ENCODE measurements at places on chromosomes 11 and 22.
A peak's percentile ranks its signal among the peaks of the same experiment; 100 is the strongest.

- DNase-seq = peak; percentile 73
These were observed 21.7 kb downstream of the MIAT start for GRCh38 chr22:26679003-26679629.

DNA sequence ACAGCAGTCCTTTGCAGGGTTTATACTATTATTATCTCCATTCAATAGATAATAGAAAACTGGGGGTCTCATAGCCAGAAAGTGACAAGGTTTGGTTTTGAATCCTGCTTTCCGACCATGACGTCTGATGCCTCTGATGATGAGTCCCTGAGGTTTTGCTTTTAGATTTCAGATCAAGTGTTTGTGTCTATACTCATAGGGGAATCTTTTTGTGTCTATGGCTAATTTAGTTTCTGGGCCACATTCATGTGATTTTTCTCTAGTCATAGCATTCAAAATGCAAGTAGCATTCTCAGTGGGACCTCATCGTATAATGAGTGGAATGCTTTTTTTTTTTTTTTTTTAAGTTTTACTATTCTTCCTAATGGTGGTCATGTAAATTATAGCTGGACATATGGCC is 72.9 kb downstream of the TNRC6B start:
- DNase-seq = no peak

- DNase-seq = no peak
These were observed 94.0 kb downstream of the NTM start for GRCh38 chr11:131464461-131464860.

DNA sequence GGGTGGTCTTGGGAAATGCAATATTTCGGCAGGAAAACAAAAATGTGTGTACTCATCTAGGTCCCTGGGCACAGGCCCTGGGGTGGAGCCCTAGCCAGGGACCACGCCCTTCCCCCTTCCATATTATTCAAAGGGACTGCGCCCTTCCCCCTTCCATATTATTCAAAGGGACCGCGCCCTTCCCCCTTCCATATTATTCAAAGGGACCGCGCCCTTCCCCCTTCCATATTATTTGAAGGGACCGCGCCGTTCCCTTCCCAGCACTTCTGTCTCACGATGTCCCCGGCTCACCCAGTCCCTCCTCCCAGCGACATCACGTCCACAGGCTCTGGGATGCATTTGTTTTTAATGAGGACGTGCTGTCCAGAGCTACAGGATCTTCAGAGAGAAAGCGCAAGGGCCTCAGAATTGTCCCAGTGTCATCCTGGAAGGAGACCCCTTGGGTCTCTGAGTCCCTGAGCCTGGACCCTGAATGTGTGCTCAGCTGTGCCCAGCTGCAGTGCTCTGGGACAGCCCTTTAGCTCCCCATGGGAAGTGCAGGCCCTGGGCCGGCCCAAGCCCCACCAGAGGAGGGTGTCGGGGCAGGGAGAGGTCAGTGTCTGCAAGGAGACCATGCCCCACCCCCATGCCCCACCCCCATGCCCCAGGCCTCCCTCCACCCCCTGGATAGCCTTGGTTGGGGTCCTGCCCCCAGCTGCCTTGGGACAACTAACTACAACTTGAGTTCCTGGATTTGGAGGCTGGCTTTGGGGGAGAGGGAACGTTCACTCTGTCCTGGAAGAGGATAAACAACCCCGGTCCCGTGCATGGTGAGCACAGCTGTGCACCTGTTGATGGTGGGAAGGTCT is 810.0 kb downstream of the BRD1 start:
- DNase-seq = no peak

DNA sequence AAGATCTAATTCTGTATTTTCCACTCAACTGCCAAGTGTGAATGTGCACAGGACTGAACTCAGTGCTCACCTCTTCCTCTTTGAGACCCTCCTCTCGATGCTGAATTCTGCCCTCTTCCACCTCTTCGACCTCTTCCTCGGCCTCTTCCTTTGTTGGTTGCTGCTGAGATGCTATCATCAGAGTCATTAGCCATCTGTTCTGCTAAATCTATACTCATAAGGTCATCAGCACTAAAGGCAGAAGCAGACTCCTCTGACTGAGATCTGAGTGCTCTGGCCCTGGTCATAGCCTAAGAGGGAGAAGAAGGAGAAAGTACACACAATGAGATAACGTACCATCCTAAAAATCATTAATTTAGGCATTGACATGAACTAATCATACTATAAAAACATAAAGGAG is 45.9 kb upstream of the GPR83 start:
- DNase-seq = no peak

GRCh38 chr22:46633334-46633890 is 13.2 kb downstream of the GRAMD4 start:
- no peak for DNase-seq

DNA sequence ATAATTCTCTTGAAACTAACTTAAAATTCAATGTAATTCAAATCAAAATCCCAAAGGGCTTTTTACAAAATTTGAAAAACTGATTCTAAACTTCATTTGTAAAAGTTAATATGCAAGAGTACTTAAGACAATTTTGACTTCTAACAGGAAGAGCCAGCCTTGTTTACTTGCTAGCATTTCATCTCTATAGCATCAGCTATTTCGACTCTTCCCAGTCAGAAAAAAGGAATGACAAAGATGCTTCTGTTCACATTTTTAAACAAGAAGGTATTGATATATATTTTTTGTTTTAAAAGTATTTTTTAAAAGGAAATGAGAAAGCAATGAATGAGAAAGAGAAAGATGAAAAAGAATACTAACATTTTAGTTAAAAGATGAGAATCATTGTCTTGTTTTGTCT is 16.4 kb downstream of the SLN start:
- DNase-seq = no peak

- DNase-seq = no peak
These were observed 67.8 kb downstream of the CEP164 start for GRCh38 chr11:117395476-117395875.

DNA sequence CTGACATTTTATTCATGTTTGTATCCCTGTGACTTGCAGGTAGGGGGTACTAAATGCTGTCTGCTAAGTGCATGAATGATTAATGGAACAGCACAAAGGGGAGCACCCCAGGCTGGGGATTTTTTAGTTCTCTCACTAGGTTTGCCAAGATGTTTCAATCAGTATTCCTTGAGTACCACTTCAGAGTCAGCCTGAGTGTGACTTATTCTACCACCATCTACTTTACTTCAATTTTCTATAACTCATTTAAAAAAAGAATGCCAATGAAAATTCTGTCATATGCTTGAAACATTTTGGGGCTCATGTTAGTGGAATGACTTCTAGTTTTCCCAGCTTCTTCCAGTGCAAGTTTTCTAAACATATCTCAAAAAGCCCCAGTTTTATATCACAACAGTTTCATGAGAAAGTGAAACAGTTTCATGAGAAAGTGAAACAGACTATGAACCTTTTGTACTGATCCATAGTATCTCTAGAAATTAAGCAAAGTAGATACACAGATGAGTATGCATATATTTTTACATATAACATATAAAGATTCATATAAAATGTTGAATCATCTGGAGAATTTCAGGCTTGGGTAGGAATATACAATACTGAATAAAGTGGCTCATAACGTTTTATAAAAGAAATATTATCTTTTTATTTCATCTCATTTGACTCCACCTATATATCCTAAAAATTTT is 252.4 kb downstream of the GRM5 start:
- DNase-seq = no peak

- DNase-seq = no peak
These were observed 57.0 kb upstream of the ADORA2A start for GRCh38 chr22:24370401-24370800.

DNA sequence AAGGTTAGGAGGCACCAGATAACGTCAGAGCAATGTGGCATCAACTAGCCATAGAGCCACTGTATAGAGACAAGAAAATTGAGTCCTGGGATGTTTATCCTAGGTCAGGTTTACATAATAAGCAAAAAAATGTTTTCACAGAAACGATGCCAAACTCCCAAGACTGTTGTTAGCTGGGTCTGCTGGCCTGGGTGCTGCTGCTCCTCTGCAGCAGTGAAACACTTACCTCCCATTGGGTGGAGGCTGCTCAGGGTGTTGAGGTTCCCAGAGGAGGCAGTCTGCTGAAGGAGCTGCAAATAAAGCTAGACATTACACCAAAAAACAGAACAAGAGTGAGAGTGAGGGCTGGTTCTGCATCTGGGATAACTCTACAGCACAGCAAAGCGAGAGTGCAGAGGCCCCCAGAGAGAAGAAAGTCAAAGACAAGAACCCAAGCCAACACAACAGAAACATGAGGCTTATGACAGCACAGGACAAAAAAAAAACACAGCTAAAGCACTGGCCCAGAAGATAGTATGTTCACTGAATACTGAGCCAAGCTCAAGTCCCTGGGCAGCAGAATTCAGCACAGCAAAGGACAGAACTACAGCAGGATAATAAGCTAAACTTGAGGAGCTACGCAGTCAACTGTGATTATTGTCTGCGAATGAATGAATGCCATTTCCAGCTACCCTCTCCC is 29.9 kb upstream of the RAPSN start:
- DNase-seq = no peak

DNA sequence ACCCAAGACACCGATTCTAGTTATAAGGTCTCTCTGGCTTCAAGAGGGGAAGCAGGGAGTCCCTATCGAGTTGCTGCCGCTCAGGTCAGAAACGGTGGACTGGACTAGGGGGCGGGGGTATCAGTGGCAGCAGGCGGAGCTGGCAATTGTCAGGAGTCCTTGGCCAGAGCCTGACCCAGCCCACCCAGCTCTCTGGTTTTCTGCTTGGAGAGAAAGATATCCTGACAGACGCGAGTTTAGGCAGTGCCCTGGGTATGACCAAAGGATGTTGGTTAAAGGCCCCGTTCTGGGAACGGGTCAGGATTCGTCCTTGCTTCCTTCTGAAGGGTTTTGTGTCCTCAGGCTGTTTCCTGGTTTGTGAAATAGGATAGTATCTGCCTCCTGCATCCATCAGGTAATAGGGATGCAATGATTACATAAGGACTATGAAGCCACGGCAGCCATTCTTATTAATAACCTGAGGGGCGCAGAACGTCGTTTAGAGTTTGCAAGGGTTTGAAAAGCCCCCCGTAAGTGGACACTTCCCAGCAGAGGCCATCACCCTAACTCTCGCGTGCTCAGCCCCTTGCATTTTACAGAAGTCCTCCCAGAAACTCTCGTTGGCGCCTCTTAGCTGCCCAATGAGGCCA is 700 bp upstream of the DEPDC5 start:
- DNase-seq = no peak

GRCh38 chr22:28016781-28017557 is 97.9 kb upstream of the PITPNB start:
- no peak for DNase-seq

GRCh38 chr11:115178705-115179104 is 325.5 kb downstream of the CADM1 start:
- no peak for DNase-seq

DNA sequence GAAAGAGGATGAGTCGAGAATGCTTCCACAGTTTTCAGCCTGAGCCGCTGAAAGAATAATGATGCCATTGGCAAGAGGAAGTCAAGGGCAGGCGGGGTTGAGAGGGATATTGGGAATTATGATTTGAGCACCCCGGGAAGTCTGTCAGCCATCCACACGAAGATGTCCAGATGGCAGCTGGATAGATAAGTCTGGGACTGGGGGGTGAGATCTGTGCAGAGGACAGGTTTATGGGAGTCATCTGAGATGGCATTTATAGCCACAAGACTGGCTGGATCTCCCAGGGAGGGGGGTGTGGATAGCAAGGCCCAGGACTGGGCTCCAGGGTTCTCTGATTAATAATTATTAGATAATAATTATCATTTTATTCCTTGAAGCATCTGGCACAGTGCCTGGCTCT is 5.1 kb upstream of the STIP1 start:
- DNase-seq = no peak

DNA sequence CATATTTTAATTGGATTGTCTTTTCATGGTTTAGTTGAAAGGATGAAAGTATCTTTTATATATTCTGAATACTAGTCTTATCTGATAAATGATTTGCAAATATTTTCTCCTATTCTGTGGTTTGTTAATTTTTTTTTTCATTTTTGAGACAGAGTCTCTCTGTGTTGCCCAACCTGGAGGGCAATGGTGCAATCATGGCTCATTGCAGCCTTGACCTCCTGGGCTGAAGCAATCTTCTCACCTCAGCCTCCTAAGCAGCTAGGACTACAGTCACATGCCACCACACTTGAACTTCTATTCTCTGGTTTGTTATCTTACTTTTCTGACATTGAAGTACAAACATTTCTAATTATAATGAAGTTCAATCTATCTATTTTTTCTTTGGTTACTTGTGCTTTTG is 30.0 kb upstream of the FAR1 start:
- DNase-seq = no peak

GRCh38 chr11:117918366-117919255 is 10.6 kb downstream of the TMPRSS13 start:
- no peak for DNase-seq

DNA sequence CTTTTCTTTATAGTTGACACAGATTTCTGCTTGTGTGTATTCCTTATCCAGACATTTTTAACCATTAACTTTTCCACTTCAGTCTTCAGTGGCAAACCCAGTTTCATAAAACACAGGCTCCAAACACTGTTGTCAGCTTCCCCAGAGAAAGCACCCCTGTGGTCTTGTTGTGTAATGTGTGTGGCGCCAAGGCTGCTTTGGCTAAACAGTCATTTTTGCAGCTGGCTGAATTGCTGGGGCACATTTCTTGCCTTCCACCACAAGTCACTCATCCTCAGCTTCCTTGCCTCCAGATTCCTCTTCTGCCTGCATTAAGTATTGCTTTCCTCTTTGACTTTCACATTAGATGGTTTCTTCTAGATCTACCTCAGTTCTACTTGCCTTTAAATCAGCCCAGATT is 40.5 kb downstream of the ARHGAP1 start:
- DNase-seq = peak; percentile 38

DNA sequence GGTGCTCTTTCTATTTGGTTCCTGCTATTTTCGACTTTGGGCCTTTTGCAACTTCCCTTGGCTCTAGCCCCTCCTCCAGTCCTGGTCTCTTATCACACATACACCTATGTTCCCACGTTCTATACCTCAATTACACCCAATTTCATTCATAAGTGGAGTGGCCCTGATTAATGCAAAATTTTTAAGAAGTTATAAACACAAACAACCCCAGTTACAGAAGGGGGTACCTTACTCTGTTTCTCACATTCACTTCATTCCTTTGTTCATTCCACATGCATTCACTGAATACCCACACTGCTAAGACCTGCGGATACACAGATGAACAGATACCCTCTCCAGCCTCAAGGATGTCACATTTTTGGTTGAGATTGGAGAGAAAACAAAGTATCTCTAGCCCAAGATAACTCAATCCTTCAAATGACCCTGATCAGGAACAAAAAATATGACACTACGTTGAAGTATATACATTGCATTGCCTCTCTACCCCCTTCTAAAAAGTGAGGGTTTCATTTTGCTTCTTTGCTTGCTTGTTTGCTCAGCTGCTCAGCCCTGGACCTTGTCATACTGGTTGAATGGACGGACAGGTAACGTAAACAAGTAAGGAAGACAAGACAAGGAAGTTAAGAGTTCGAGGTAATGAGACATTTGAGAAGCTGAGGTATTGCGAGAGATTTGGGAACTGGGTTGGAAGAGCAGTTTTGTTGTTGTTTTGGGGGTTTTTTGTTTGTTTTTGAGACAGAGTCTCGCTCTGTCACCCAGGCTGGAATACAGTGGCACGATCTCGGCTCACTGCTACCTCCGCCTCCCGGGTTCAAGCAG is 3.6 kb upstream of the VPS37C start:
- DNase-seq = no peak

Measured in KG1 (cell line).